ENCODE measurements at places on chromosomes 4 and X. TPM values are rescaled to one million over a fixed set of nuclear protein-coding genes. Genes with fewer than 3 reads are reported as not detected.

The STATH gene
- not detected for polyA plus RNA-seq

DNA sequence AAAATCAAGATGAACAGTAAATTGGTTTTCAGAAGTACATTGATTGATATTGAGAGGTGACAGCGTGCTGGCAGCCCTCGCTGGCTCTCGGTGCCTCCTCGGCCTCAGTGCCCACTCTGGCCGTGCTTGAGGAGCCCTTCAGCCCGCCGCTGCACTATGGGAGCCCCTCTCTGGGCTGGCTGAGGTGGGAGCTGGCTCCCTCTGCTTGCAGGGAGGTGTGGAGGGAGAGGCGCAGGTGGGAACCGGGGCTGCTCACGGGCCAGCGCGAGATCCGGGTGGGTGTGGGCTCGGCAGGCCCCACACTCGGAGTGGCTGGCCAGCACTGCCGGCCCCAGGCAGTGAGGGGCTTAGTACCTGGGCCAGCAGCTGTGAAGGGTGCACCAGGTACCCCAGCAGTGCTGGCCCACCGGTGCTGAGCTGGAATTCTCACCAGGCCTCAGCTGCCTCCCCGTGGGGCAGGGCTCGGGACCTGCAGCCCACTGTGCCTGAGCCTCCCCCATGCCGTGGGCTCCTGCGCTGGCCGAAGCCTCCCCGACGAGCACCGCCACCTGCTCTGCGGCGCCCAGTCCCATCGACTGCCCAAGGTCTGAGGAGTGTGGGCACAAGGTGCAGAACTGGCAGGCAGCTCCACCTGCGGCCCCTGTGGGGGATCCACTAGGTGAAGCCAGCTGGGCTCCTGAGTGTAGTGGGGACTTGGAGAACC, 25.2 kb downstream of the RAP2C start:
- no peak for DNase-seq

DNA sequence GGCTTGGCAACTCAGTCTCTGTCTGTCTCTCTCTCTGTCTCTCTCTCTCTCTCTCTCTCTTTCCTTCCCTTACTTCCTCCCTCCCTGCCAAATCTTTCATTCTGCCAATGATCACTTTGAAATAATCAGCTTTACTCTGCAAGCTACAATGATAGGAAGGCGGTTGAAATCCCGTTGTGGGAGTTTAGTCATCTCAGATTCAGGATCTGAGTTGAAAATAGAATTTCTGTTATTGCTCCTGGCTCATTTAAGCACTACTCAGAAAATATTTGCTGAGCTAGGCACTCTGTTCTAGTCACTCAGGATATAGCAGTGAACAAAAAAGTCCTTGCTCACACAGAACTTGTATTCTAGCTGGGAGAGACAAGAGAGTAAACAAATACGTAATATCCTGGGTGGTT, 56.3 kb upstream of the DCTD start:
- DNase-seq, result peak; percentile 7

The TEX11 gene
- polyA plus RNA-seq, result 0.15 TPM

The HTR2C gene
- not detected for polyA plus RNA-seq

The HSFX3 gene
- polyA plus RNA-seq, result 0.55 TPM

DNA sequence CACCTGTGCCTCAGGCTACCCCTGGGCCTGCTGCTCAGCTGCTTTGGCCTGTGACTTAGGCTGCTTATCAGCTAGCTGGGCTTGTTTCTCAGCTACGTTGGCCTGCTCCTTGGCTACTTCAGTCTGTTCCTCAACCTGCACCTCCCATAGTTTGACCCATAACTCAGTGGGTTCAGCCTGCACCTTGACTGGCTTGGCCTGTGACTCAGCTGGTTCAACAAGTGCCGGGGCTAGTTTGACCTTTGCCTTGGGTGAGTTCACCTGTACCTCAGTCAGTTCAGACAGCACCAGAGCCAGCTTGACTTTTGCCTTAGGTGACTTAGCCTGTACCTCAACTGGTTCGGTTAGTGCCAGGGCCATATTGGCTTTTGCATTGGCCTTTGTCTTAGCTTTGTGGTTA, 171.2 kb downstream of the MSN start:
- DNase-seq, result no peak

The MEPE gene
- polyA plus RNA-seq, result not detected

- no peak for DNase-seq
Measured at GRCh38 chrX:31445542-31445941, 373.7 kb upstream of the FTHL17 start.
